ENCODE measurements at places on chromosomes 7 and 10.

DNA sequence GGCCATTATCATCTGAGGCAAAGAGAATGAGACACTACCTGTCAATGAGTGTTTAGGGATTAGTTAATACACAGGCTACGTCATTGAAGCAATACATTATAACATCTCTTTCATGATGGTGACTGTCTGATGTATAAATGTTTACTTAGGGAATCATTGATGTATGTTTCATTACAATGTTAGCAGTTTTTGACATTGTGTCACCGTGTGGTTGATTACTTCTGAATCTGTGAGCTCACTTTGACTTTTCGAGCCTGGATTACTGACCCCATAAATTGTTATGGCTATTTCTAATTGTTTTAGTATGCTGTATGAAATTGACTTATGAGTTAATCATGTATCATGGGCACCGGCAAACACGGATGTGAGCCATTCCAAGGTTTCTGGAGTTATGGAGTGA, 494.0 kb downstream of the MAGI2 start:
- no peaks in the 10 kb centered on the region for H3K4me1 ChIP-seq
- H3K27ac ChIP-seq = no peak overlapping the region
- no peaks in the 10 kb centered on the region for H3K27me3 ChIP-seq

DNA sequence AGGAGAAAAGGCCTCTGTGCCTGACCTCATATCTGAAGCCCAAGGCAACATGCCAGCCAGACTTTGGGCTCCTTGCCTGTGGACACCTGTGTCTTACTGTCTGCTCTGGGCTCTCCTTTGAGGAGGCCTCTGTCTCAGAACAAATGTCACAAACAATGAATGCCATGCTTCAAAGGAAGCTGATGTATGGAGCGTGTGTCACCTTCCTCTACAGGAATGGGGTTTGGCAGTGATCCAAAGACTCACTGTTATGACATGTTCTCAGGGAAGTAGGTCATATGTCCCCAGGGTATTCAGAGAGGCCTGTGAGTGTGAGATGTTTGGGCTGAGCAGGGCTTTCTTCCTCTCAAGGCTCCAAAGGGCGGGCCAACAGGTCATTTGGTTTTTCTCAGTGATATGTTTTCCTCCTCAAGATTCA, 38.4 kb downstream of the PTPRE start:
- H3K36me3 ChIP-seq = no peaks in the 10 kb centered on the region
- H3K4me3 ChIP-seq = no peak overlapping the region
- H3K27ac ChIP-seq = no peak overlapping the region
- peak; percentile 74 for DNase-seq

DNA sequence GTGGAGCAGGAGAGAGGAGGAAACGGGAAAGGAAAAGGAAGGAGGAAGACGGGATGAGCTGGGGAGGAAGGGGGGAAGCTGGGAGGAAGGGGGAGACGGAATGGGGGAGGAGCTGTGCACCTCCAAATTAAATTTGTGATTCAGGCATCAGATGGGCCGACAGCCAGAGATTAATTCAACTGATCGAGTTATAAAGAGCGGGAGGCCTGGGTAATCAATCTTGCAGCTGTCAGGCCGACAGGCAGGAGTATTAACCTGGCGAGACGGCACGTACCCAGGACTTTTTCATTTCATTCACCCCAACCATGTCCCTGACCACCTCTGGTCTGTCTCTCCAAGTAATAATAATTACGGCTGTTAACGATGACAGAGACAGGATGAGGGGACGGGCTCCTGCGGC, 26.2 kb downstream of the KAZALD1 start:
- H3K36me3 ChIP-seq = no peaks in the 10 kb centered on the region
- H3K4me1 ChIP-seq = no peaks in the 10 kb centered on the region
- no peak for DNase-seq
- peaks cover 45% of the 10 kb centered on the region for H3K27me3 ChIP-seq

- no peaks in the 10 kb centered on the region for H3K4me1 ChIP-seq
- no peak for DNase-seq
- H3K4me3 ChIP-seq = no peak overlapping the region
- H3K27me3 ChIP-seq = no peaks in the 10 kb centered on the region
- H3K36me3 ChIP-seq = no peaks in the 10 kb centered on the region
Measured at GRCh38 chr7:82162289-82162688, 281.3 kb downstream of the CACNA2D1 start.

DNA sequence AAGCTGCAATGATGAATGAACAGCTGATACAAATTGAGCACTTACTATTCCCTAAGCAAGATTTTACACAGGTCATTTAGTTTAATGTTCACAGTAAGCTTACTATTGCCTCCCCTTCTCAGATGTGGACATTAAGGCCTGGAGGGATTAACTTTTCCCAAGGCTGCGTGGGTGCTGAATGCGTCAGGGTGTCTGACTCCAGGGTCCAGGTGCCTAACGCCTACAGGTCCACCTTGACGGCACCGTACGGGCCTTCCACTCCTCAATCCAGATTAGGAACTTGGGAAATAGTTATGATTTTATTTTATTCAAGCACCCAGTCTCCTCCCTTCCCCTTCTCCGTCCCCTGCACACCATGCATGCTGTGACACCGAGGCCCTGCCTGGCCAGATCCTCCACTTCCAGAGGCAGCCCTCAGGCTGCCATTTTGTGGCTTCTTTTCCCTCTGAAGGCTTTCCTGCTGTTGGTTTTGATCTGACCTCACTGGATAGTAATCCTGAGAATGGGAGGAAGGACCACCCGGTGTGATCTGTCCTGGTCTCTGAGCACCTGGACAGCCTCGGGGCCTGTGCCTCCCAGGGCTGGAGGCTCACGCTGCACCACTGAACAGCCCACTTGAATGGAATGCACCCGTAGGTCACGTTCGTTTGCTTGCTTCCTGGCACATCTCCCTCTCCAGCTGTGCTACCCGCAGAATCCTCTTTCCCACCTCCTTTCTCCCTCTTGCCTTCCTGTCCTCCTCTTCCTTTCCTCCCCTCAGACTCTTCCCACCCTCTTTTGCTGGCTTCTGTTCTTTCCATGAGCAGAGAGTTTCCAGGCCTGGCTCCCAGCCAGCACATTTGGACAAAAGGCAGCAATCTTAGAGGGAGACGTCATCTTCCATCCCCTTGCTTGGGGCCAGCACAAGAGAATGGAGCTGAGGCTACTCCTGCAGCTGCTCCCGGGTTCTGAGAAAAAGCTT, 14.4 kb downstream of the DENND2A start:
- H3K36me3 ChIP-seq = no peaks in the 10 kb centered on the region
- H3K4me3 ChIP-seq = no peak overlapping the region
- H3K27ac ChIP-seq = no peak overlapping the region
- H3K27me3 ChIP-seq = no peaks in the 10 kb centered on the region
- no peaks in the 10 kb centered on the region for H3K4me1 ChIP-seq

DNA sequence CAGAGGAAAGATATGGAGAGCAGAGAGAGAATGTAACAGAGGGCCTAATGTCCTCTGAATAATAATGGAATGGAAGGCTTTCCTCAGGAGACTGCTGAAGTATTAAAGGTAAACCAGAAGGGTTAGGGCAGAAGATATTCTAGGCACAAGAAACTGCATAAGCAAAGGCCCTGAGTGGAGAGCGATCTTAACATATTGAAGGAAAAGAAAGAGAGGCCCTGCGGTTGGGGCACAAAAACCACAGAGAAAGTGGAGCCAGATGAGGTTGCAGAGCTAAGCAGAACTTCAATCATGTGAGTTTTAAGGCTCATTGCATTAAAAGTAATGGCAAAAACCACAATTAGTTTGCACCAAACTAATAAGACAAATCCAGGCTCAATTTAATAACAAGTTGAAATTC, 115.8 kb upstream of the VSTM2A start:
- H3K36me3 ChIP-seq = no peaks in the 10 kb centered on the region
- DNase-seq = no peak
- no peak overlapping the region for H3K4me3 ChIP-seq
- no peak overlapping the region for H3K27ac ChIP-seq
- no peaks in the 10 kb centered on the region for H3K4me1 ChIP-seq
- no peaks in the 10 kb centered on the region for H3K27me3 ChIP-seq

- H3K4me3 ChIP-seq = no peak overlapping the region
- no peaks in the 10 kb centered on the region for H3K4me1 ChIP-seq
- no peaks in the 10 kb centered on the region for H3K27me3 ChIP-seq
- DNase-seq = no peak
- no peak overlapping the region for H3K27ac ChIP-seq
- H3K36me3 ChIP-seq = no peaks in the 10 kb centered on the region
Measured at GRCh38 chr10:44427037-44427436, 42.1 kb upstream of the CXCL12 start.

DNA sequence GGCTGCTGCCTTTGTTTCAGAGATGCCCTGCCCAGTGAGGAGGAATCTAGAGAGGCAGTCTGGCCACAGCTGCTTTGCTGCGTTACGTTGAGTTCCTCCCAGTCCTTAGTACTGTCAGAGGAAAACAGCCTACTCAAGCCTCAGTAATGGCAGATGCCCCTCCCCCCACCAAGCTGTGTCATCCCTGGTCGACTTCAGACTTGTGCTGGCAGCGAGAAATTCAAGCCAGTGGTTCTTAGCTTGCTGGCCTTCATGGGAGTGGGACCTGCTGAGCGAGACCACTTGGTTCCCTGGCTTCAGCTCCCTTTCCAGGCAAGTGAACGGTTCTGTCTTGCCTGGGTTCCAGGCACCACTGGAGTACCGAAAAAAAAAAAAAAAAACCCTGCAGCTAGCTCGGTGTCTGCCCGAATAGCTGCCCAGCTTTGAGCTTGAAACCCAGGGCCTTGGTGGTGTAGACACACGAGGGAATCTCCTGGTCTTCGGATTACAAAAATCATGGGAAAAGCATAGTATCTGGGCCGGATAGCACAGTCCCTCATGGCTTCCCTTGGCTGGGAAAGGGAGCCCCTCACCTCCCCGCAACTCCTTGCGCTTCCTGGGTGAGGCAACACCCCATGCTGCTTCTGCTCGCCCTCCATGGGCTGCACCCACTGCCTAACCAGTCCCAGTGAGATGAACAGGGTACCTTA, 9.1 kb downstream of the SDHAF3 start:
- no peak overlapping the region for H3K4me3 ChIP-seq
- H3K27ac ChIP-seq = no peak overlapping the region
- peaks cover 6% of the 10 kb centered on the region for H3K36me3 ChIP-seq
- no peak for DNase-seq

DNA sequence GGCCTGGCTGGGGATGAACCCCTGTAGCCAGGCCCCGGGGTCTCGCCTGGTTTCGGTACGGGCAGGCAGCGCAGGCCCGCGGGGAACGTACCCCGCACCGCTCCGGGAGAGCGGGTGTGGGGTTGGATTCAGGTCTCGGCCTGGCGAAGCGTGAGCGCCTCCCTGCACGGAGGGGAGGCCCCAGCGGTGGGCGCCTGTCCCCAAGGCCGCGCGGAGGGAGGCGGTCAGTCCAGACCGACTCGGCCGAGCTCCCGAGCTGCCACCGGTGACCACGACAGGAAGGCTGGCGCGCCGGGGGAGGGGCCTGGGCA, 378 bp upstream of the INPP5F start:
- peak overlapping the region; percentile 53 for H3K27ac ChIP-seq
- H3K27me3 ChIP-seq = no peaks in the 10 kb centered on the region
- no peak for DNase-seq
- H3K36me3 ChIP-seq = no peaks in the 10 kb centered on the region

DNA sequence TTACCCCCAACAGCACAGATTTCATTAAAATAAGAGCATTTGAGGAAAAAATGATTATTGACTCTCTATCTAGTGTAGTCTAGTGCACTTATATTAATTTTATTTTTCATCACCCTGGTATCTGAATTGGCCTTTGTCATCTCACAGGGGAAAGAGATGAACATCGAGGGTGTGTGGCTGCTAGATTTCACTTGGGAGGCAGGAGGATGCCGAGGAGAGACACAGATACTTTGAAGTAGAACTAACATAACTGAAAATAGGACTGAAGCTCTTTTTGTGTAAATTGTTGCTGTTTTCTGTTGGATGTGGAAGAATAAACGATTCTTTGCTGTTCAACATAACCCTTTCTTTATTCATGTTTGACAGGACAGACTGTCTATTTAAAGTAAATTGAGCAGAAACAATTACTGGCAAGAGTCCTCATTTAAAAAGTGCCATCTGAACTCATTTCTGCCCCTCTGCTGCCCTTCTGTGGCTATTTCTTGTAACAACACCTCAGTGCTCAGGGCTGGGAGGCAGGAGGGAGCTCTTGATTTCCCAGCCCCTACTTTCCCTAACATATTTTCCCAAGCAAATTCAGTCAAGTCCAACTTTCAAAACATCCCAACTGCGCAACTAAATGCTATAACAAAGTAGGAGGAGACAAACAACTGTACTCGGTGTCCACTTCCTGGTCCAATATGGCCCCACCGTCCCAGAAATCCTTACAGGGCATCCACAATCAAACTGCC, 15.6 kb downstream of the LYZL1 start:
- no peak overlapping the region for H3K4me3 ChIP-seq
- DNase-seq = no peak
- no peaks in the 10 kb centered on the region for H3K27me3 ChIP-seq
- H3K36me3 ChIP-seq = no peaks in the 10 kb centered on the region

- peaks cover 5% of the 10 kb centered on the region for H3K27me3 ChIP-seq
- H3K36me3 ChIP-seq = no peaks in the 10 kb centered on the region
- no peak for DNase-seq
- peak overlapping the region; percentile 60 for H3K4me3 ChIP-seq
- H3K27ac ChIP-seq = peak overlapping the region; percentile 74
Measured at GRCh38 chr10:22321156-22321923, 441 bp downstream of the BMI1 start.

- H3K27me3 ChIP-seq = no peaks in the 10 kb centered on the region
- H3K27ac ChIP-seq = no peak overlapping the region
- no peaks in the 10 kb centered on the region for H3K36me3 ChIP-seq
- DNase-seq = no peak
- peaks cover 7% of the 10 kb centered on the region for H3K4me1 ChIP-seq
- no peak overlapping the region for H3K4me3 ChIP-seq
Measured at GRCh38 chr7:107582875-107583274, 2.8 kb downstream of the BCAP29 start.

DNA sequence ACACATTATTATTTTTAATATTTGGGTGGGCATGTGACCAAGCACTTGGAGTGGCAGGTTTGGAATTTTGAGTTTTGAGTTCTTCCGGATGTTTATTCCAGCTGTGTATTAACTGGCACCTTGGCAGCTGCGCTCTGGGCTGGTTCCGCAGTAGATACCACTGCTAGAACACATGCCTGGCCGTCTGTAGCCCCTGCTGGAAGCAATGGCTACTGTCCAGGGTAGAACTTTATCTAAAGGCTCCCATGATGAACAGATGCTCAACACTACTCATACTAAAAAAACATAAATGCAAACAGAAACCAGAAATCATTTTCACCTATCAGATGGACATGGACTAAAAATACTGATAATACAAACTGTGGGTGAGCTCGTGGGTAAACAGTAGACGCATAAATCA, 19.4 kb upstream of the SH3PXD2A start:
- H3K4me1 ChIP-seq = no peaks in the 10 kb centered on the region
- H3K27me3 ChIP-seq = no peaks in the 10 kb centered on the region
- H3K36me3 ChIP-seq = peaks cover 55% of the 10 kb centered on the region
- no peak overlapping the region for H3K27ac ChIP-seq
- DNase-seq = no peak

- DNase-seq = no peak
- no peaks in the 10 kb centered on the region for H3K36me3 ChIP-seq
- no peaks in the 10 kb centered on the region for H3K4me1 ChIP-seq
- H3K4me3 ChIP-seq = no peak overlapping the region
- H3K27ac ChIP-seq = no peak overlapping the region
Measured at GRCh38 chr7:125423458-125424155, 494.0 kb upstream of the POT1 start.
